Mesothelial cell of epicardium (in vitro differentiated cells): ENCODE measurements at places on chromosomes 12 and 14. TPM values are rescaled to one million over a fixed set of nuclear protein-coding genes. Genes with fewer than 3 reads are reported as not detected.

Gene NEUROD4
- not detected in 3 replicates for total RNA-seq

Gene MSI1
- 27.7 to 32.7 TPM (median 28.4 TPM) in 3 replicates for total RNA-seq

GRCh38 chr14:90625445-90625844 lies 190.8 kb downstream of the TTC7B start:
- no peak for DNase-seq

DNA sequence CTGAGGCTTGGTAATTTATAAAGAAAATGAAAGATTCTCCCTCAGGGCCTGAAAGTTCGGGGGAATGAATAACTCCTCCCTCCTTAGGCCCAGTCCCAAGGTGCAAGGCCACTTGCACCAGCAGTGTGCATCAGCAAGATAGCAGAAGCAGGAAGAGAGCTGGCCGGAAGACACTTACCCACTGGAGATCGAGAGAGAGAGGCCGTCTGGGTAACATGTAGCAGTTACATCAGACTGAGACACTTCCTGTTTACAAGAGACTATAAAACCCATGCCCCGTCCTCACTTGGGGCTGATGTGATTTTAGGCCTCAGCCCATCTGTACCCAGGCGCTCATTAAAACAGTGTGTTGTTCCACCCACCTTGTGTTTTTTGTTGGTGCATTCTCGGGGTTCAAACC lies 85.2 kb downstream of the TMTC3 start:
- no peak for DNase-seq

DNA sequence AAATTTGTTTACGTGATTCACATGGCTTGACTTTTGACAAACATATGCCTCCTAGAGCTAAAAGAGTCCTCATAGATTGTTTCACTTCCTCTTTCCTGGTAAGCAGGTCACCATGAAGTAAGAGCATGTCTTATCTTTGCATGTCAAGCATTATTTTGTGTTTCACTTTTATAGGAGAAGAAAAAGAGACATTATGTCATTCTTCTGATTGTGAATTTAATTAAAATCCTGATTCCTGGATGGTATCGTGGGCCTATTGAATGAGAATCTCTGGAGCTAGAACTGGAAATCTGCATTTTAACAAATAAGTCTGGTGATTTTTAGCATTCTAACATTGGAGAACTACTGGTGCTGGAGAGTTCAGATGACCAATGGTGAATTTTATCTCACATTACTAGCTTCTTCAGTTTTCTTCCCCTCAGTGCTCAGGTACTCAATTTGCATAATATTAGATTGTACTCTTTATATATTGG lies 218.6 kb upstream of the ATP2B1 start:
- DNase-seq: no peak
